ENCODE measurements at places on chromosomes 3 and 15.

DNA sequence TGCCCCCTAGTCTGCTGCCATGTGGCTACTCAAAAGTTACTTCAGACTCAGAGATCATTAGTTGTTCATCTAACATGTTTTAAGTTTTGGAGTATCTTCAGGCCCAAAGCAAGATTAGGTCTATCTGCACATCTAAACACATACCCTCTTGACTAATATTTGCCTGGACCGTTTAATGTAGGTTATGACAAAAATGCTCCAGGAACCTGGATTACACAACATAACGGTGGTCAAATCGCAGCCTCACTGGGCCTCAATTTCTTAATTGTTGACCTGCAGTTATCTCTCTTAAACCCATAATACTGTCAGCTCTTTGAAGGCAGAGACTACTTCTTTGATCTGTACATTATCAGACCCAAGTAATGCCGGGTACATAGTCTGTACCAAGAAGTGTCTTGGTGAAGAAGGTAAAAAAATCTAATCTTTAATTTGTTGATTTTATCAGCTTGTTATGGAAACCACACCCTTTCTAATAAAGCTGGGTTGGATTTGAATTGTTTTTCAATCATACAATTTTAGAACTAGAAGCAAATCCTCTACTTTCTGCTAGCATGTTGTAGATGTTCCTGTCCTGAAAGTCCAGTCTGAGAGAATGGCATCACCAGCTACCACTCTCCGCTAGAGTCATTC, 3.6 kb downstream of the SNRK start:
- no peak for DNase-seq

DNA sequence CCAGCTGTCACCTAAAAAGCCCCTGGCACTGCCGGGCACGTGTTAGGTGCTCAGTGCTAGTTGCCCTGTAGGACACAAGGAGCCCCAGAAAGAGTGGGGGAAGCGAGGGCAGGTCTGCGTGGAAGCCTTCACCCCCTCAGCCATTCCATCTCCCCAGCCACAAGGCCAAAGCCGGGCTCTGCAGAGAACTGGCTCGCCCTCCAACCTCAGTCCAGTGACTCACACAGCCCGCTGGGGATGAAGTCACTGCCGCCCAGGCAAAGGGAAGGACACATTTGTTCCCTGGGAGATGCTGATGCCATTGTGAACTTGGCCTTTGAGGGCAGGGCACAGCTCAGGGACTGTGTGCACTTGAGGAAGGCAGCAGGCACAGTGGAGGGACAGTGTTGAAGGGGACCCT, 48.1 kb downstream of the IQSEC1 start:
- DNase-seq, result peak; percentile 88

DNA sequence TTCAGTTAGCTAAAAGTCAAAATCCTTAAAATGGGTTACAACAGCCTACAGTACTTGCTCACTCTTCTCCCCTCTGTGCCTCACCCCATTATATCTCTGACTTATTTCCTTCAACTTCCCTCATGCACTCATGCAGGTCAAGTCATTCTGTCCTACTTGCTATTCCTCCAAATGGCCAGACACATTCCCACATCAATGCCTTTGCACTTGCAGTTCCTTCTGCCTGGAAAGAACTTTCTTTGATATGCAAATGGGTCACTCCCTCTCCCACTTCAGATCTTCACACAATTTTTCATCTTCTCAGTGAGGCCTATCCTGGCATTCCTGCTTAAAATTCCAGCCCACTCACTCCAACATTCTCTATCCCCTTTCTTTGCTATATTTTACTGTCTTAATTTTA, 547.2 kb upstream of the TGFBR2 start:
- no peak for DNase-seq

- DNase-seq, result peak; percentile 95
Measured at GRCh38 chr15:29103824-29104565, 165.6 kb downstream of the NSMCE3 start.

DNA sequence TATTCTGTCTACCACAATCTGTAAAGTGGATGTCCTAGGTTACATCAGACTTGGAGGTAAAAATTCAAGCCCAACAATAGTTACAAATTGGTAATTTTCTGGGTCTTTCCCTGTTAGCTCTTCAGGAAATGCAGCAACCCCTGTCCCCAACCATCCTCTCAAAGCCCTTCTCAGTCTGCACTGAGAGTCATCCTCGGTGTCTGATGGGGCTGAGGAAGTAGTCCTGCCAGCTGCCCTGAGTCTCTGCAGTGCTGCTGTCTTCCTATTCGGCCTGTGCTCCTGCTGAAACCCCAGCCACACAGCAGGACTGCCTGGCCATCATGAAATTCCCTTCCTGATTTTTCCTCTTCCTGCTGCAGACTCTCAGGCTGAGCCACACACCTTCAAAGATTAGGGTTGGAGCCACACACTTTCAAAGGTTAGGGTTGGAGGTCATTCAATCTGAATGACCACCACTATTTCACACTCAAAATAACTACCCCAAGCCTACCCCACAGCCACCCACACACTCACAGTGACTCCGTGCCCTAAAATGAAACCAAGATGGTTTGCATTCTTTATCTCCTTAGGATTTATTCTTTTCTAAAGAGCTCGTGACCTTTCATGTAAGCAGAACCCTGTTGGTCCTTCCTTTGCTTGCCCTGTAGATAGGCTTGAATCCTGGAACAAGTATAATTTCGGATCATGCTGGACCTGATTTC, 17.6 kb downstream of the TRIM42 start:
- no peak for DNase-seq

- DNase-seq, result no peak
Measured at GRCh38 chr15:40150163-40150925, 10.5 kb upstream of the BUB1B start.

DNA sequence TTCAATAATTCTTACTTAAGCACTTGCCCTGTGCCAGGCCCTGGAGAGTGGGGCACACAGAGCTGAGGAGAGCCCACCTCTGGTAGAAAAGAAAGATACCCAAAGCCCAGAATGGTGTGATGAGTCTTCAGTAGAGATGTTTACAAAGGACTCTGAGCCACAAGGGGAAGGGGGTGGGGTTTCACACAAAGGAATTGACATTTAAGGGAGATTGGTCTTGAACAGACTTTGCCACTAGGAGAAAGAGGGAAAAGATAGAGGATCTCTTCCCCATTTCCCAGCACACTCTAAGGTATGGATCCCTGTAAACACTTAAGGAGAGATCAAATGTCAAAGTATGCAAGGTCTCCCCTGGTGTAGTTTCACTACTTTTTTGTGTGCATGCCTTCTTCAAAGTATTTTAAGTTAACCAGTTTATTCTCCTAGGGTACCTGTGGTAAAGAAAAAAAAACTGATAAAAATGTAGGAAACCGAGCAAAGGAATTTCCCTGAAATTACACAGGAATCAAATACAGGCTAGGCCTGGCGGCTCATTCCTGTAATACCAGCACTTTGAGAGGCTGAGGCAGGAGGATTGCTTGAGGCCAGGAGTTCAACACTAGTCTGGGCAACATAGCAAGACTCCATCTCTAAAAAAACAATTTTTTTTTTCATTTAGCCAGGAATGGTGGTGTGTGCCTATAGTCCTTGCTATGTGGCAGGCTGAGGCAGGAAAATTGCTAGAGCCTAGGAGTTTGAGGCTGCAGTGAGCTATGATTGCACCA, 117.6 kb upstream of the SKOR1 start:
- DNase-seq, result no peak

- no peak for DNase-seq
Measured at GRCh38 chr15:57044072-57044702, 125.7 kb downstream of the TCF12 start.

DNA sequence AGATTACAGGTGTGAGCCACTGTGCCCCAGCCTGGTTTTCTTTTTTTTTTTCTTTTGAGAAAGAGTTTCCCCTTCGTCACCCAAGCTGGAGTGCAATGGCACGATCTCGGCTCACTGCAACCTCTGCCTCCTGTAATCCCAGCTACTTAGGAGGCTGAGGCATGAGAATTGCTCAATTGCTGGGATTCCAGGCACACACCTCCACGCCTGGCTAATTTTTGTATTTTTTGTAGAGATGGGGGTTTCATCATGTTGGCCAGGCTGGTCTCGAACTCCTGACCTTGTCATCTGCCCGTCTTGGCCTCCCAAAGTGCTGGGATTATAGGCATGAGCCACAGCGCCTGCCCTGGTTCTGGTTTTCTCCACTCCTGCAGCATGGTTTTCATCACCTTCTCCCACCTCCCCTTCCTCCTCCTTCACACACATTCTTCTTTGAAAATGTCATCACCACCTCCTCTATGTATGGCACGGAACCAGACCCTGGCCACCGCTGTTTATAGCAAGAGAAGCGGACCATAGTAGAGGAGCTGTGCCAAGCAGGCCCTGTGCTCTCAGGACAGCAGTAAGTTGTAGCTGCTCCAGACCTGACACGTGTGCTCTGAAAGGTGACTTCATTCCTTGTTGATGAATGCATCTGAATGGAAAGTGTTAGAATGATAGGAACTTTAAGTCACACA, 14.6 kb upstream of the AHSG start:
- DNase-seq, result peak; percentile 38

GRCh38 chr15:94059013-94059587, 172.3 kb upstream of the MCTP2 start:
- peak; percentile 13 for DNase-seq

- DNase-seq, result no peak
Measured at GRCh38 chr15:39502611-39503195, 78.2 kb upstream of the THBS1 start.

GRCh38 chr15:62059816-62060112, 483 bp downstream of the VPS13C start:
- DNase-seq, result peak; percentile 52

DNA sequence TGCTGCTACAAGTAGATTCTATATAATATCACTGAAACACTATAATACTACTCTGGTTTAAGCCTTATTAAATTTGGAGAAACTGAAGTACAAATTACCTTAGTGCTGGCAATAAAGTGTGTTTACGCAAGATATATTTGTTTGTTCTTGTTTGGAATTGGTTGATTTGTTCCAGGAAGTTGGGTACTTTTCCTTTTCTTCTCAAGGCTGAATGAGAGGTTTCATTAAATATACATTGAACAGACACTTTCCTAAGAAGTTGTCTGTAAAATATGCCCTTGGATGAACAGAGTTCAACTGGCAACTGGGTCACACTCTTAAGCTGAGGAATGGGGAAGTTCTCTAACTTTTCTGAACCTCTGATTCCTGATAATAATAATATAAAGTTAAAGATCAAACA, 542.1 kb upstream of the NAALADL2 start:
- no peak for DNase-seq

DNA sequence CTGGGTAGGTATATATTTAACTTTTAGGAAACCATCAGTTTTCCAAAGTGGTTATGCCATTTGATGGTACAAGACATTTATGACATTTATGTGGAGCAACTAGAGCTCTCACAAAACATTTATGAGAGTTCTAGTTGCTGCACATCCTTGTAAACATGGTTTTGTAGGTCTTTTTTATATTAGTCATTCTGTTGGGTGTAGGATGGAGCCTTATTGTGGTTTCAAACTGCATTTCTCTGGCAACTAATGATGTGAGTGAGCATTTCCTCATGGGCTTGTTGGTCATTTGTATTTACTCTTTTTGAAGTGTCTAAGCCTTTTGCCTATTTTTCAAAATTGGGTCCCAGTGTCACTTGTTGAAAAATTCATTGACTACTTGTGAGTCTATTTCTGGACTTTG, 45.7 kb upstream of the MGLL start:
- no peak for DNase-seq

DNA sequence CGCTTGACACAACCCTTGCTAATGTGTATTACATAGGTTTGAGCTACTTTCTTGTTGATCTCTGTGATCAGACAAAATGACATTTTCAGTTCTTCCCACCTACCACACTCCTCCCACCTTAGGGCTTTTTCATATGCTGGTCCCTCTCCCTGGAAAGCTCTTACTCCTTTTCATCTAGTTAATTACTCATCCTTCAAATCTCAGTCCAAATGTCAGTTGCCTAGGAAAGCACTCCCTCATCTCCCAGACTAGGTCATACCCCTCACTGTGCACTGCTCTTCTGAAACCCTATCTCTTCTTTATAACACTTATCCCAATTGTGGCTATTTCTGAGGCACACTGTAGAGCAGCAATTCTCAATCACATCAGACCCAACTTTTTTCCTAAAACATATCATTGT, 7.3 kb downstream of the ZNF106 start:
- no peak for DNase-seq

DNA sequence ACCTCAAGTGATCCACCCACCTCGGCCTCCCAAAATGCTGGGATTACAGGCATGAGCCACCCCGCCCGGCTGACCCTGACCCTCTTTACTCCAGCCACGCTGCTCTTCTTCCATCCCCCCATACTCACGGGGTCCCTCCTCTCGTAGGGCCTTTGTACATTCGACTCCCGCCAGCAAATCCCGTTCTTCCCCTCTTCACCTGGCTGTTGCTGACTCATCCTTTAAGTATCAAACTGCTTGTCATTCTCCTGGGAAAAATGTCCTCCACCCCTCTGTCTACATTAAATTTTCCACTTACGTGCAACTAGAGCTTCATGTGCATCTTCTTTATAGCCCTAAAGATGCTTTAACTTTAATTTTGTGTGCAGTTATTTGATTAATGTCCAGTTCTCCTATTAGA, 203.1 kb downstream of the OPA1 start:
- no peak for DNase-seq

- DNase-seq, result no peak
Measured at GRCh38 chr3:72161881-72162595, 377.1 kb upstream of the PROK2 start.

GRCh38 chr3:27978440-27978839, 256.3 kb upstream of the EOMES start:
- DNase-seq, result no peak

DNA sequence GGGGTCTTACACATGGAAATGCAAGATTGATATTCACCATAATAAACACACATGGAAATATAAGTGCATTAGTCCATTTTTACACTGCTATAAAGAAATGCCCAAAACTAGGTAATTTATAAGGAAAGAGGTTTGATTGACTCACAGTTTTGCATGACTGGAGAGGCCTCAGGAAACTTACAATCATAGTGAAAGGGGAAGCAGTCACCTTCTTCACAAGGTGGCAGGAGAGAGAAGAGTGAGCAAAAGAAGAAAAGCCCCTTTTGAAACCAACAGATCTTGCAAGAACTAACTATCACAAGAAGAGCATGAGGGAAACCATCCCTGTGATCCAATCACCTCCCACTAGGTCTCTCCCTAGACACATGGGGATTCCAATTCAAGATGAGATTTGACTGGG, 111.7 kb upstream of the TP63 start:
- DNase-seq, result no peak

DNA sequence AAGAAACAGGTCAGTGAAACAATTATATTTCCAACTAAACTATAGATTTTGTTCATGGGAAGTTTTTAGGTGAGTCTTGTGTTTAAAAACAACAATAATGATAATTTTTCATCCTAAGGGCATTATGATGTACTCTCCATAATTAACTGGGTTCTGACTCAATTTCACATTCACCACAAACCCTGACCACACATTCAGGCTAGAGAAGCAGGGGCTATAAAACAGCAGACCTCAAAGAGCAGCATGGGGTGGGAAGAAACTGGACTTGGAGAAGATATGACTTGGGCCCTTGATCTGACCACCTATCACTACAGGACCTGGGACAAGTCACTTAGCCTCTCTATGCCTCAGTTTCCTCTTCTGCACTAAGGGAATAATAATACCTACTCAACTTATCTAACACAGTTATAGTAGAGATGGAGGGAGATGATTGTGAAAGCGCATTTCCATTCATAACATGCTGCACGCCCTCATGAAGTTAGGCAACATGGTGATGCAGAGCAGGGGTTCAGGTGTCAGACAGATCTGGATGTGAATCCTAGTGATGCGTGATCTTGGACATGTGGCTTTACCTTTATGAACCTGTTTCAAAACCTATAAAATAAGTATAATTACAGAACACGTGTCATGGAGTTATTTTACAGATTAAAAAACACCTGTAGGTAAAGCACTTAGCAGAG, 63.0 kb upstream of the ACP3 start:
- no peak for DNase-seq

- DNase-seq, result peak; percentile 89
Measured at GRCh38 chr15:92714477-92715401, 59.2 kb upstream of the FAM174B start.
